ENCODE measurements at places on chromosomes 5 and 9. TPM values are rescaled to one million over a fixed set of nuclear protein-coding genes. Genes with fewer than 3 reads are reported as not detected.

The NIM1K gene
- 0.08 TPM for total RNA-seq

- DNase-seq: no peak
These were observed 141.7 kb downstream of the AUH start for GRCh38 chr9:91220021-91220420.

GRCh38 chr9:5485378-5486085 is 24.8 kb upstream of the PDCD1LG2 start:
- no peak for DNase-seq

- no peak for DNase-seq
These were observed 38.3 kb upstream of the CNOT6 start for GRCh38 chr5:180455872-180456271.

- no peak for DNase-seq
These were observed 164.6 kb downstream of the MAT2B start for GRCh38 chr5:163670036-163670435.

DNA sequence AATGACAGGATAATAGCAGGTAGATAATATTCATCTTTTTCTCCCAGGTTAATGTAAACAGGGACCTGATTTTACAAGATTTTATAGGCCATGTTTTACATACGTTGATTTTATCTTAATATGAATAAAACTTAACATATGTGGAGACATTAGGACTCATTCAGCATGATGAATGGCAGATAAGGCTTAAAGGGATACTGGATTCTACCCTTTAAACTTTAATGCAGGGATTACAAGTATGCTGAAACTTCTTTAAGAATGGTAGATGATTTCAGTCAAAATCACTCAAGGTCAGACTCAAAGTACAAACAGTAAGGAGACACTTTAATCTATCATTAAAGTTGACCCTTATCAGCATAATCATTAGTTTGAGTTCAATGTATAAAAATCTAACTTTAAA is 274.5 kb upstream of the IZUMO3 start:
- no peak for DNase-seq

DNA sequence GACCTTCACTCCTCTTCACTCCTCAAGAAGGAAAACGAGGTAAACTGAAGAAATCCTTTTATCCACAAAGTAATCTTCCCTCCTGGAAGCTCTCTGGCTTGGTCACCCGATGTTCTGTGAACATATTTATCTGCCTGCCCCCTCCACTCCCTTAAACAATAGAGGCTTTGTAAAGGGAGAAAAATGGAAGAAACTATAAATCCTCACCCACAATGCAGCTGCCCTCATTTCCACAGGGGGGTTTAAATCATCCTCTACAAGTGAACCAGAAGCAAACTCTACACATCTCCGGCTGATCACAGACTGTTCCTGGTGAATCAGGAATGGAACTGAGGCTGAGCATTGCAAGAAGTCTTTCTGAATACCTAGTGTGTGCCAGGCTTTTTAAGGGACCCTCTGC is 7.2 kb downstream of the INSYN2B start:
- DNase-seq: no peak

DNA sequence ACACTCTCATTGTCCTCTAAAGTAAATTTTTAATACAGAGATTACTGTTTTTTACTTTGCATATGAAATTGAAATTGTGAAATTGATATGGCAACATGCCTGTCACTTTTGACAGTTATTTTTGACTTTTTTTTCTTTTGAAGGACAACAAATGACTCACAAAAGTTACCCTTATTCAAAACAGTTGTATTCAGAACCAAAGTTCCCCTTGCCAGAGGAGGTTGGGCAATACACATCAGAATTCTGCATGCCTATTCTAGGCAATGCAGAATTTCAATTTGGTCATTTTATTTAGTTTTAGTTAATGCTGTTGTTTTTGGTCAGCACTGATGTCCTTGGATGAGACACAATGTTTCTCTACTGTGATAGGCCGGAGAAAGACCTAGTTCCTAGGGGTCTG is 299.1 kb upstream of the PRR16 start:
- no peak for DNase-seq

DNA sequence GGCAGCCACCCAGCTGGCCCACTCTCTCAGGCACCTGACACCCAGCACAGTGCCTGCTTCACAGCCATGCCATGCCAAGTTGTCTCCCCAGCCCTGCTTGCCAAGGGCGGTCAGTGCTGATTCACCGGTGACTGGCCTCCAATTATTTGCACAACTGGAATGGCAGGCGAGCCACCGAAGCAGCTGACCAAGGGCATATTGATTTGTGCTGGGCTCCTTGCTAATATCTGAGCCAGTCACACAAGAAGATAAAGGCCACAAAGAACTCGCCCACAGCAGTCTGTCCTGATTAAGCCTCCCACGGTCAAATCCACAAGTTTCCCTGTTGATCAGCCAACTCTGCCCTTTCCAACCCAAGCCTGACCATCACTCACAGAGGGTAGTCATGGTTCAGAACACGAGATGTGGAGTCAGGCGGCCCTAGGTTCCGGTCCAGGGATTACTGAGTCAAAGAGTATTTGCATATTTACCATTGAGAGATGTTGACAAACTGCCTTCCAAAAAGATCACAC is 6.4 kb upstream of the EEIG1 start:
- DNase-seq: no peak

The SVEP1 gene
- total RNA-seq: not detected

DNA sequence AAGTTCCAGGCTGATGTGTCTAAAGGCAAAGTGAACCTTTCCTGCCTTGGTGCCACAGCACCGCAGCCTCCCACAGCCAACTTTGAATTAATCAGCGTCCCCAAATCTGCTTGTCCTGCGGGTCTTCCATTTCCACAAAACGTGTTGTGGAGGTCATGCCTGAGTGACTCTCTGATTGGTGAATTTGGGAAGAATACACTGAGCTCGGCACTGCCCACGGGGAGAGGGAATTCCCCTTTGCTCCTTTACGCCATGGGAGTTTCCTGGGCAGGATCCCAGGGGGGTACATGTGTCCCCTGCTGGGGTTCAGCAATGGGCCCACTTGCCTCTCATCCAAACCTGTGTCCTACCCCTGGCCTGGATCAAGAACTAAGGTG is 90.4 kb downstream of the LHX2 start:
- no peak for DNase-seq
